Activated naive CD8-positive, alpha-beta T cell treated with anti-CD3 and anti-CD28 coated beads for 36 hours (primary cell): ENCODE measurements at places on chromosomes 7 and 10. TPM values are rescaled to one million over a fixed set of nuclear protein-coding genes. Genes with fewer than 3 reads are reported as not detected.

Gene ZNF804B
- total RNA-seq: not detected

Gene ACSL5
- 50.3 TPM for total RNA-seq

DNA sequence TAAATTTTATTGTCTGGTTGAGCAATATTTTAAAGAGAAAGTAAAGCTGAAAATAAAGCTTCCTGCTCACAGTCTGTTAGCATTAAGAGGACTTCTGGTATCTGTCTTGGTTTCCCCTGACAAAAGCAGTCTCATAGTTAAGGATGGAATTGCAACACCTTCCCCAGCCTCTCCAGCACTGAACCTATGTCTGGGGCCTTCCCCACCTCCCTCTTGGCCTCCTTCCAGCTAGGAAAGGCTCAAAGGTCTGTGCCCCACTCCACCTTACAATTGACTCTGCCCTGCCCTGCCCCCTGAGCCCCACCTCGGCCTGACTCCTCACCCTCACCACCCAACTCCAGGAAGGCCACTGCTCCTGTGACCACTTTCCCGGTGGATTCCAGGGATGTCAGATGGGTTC is 33.2 kb downstream of the COL17A1 start:
- DNase-seq: no peak

- no peak for DNase-seq
Observed at GRCh38 chr7:64869121-64869725, 33.9 kb upstream of the ZNF273 start.

Gene KCNMA1
- not detected for total RNA-seq

DNA sequence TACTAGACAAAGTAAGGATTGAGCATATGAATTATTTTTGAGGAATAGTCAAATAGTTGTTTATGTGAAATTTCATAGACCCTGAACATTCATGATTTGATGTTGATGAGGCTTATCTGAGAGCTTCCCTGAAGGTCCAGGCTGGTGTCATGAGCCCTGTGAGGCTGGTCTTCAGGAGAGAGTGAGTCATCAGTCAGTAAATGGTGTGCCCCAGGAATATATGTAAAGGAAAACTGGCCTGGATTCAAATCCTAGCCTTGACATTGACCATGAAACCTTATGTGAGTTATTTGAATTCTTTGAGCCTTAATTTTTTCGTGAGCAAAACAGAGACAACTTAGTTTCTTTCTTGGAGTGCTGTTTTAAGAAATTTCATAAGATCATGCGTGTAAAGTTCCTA is 6.2 kb downstream of the TMEM236 start:
- no peak for DNase-seq

GRCh38 chr7:16999541-17000267 is 117.9 kb upstream of the AGR3 start:
- no peak for DNase-seq

GRCh38 chr10:72333112-72334015 is 21.4 kb downstream of the DNAJB12 start:
- peak; percentile 66 for DNase-seq

Gene SPOCK2
- 142 TPM for total RNA-seq

Gene ANKRD30A
- not detected for total RNA-seq

- no peak for DNase-seq
Observed at GRCh38 chr10:25699631-25700030, 234.4 kb upstream of the MYO3A start.

GRCh38 chr10:15169555-15170401 is 1.3 kb upstream of the NMT2 start:
- peak; percentile 35 for DNase-seq

Gene SLC16A9
- total RNA-seq: 1.9 TPM

GRCh38 chr7:102098986-102099385 is 187.7 kb upstream of the SH2B2 start:
- no peak for DNase-seq

Gene MNX1
- not detected for total RNA-seq

DNA sequence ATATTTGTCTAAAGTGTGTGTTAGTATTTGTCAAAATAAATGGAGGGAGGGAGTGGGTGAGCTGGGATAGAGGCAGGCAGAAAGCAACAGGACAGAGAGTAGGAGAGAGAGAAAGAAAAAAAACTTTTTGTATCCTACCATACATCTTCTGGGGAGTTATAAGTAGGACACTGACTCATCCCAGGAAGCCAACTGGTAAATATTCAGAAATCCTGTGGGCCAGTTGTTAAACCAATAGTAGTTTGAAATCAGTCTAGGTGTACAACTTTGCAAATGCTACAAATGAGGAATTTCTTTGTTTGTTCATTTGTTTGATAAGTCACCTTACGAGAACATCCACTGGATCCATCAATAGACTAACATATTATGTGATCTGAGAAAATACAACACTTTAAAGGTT is 980.9 kb downstream of the GATA3 start:
- DNase-seq: no peak

Gene SMNDC1
- total RNA-seq: 56.9 TPM

- DNase-seq: no peak
Observed at GRCh38 chr7:149725426-149725821, 48.0 kb downstream of the ZNF467 start.

Gene GNGT1
- not detected for total RNA-seq

DNA sequence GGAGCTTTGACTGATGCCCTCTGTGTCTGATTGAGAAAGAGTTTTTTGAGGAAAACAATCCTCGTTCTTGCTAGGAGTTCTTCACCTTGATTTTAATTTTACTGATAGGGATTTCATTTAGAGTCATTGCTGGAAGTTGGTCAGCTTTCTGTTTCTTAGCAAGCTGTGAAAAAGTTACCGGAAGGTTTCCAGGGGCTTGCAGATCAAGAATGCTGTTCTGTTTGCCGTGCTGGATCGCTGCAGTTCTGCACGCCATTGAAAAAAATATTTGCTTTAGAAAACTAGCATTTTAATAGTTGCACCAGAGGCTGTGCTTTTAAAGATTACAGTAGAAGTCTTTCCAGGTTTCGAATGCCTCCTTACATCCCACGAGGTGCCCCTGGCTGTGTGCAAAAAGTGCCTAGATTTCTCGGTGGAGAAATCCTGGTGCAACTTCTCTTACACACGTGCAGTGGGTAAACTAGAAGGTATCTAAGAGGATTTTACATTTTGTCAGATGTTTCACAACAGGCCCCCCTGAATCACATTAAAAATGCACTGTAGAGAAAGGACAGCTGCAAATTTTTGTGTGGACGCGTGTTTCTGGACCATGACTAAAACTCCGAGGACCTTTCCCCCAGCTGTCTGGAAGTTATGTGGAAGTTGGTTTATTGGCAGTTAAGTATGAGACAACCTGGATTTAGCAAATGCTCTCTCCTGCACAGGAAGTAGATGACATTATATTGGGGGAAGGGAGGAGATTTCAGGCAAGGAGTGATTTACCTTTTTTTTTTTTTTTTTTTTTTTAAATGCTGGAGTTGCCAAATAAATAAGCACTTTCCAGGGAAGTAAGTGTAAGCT is 5.8 kb downstream of the TCF7L2 start:
- DNase-seq: no peak

- DNase-seq: no peak
Observed at GRCh38 chr7:139505563-139505962, 17.9 kb upstream of the CLEC2L start.

Gene HOXA2
- not detected for total RNA-seq

- DNase-seq: no peak
Observed at GRCh38 chr10:48944171-48944570, 4.5 kb upstream of the LRRC18 start.

Gene PTF1A
- total RNA-seq: not detected

Gene SFRP5
- 0.22 TPM for total RNA-seq

Gene IL6
- 0.60 TPM for total RNA-seq

Gene HOXA5
- total RNA-seq: not detected

GRCh38 chr10:128642502-128642901 is 516.3 kb upstream of the MKI67 start:
- DNase-seq: no peak

Gene TMEM196
- total RNA-seq: not detected

DNA sequence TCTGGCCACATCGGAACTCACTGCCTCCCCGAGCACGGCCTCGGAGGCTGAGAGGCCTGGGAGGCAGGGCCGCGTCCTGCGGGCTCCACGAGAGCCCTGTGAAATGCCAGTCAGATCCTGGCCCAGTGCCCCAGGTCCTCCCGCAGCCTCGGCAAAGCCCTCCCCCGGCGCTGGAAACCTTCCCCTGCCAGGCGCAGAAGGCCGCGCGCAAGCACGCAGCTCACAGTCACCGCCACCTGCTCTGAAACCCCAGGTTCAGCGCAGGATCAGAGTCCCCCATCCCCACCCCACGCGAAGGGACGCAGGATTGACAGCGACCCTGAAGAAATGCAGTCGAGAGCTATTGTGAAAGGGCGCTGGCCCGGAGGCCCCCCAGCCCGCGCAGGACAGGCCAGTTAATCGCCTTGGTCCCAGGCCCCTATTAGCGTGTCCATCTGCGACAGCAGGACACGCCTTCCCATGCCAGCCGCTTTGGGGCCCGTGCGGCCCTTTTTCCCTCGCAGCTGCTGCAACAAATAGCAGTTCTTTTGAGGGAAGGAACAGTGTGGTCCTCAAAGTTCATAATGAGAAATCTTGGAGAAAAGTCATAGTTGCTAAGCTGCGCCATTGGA is 13.5 kb upstream of the EGFR start:
- no peak for DNase-seq

GRCh38 chr10:100509241-100509840 is 10.3 kb downstream of the SEC31B start:
- peak; percentile 62 for DNase-seq

GRCh38 chr7:101315336-101315735 is 6.3 kb downstream of the IFT22 start:
- DNase-seq: peak; percentile 38

Gene ZNF511
- 77.3 TPM for total RNA-seq

Gene GPC2
- total RNA-seq: 3.9 TPM

Gene EBLN1
- not detected for total RNA-seq

DNA sequence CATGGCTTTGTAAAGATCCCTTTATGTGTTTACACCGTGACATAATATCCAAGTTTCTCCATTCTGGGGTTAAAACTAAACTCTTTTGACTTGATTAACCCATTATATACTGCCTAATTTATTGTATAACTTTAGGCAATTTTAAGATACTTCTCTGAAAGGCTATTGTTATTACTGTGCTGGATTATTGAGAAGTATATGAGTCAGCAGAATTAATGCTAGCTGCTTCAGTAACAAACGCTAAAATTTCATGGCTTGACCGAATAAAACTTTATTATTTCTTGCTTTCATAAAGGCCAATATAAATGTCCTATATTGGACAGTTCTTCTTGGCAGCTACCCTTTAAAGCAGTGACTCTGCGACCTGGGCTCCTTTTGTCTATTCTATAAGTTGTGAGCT is 853.9 kb downstream of the SORCS3 start:
- no peak for DNase-seq

Gene ADAMTS14
- 0.06 TPM for total RNA-seq

GRCh38 chr10:120279196-120279595 is 177.8 kb upstream of the PLPP4 start:
- no peak for DNase-seq

- DNase-seq: no peak
Observed at GRCh38 chr7:21639206-21639868, 96.5 kb downstream of the DNAH11 start.

Gene CPN1
- not detected for total RNA-seq

Gene CYP3A4
- total RNA-seq: not detected

DNA sequence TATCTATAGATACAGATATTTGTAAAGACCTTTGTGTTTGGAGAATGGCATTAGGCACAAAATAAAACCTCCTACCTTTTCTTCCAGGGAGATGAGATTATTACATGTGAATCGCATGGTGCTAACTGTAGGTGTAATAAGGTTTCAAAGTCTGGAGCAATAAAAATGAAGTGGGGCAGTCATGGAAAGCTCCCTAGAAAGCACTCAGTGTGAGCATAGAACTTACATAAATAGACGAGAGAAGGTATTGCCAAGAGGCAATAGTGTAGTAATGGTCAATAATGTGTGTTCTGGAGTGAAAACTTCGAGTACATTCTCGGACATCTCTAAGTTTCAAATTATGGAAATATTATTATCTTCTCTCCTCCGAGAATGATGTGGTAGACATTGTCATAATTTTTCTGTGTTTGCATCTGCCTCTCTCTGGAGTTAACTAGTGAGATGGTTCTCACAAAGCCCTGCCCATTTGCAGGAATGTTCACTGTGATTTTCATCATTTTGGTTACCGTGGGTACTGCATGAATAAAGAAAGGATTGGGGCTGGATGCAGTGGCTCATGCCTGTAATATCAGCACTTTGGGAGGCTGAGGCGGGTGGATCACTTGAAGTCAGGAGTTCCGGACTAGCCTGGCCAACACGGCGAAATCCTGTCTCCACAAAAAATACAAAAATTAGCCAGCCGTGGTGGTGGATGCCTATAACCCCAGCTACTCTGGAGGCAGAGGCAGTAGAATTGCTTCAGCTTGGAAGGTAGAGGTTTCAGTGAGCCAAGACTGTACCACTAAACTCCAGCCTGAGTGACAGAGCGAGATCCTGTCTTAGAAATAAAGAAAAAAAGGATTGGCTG is 10.6 kb downstream of the VIM start:
- no peak for DNase-seq

Gene PALD1
- 2.7 TPM for total RNA-seq

GRCh38 chr7:137838706-137839315 is 8.0 kb downstream of the DGKI start:
- no peak for DNase-seq
